ENCODE measurements at places on chromosomes 2 and 18.

DNA sequence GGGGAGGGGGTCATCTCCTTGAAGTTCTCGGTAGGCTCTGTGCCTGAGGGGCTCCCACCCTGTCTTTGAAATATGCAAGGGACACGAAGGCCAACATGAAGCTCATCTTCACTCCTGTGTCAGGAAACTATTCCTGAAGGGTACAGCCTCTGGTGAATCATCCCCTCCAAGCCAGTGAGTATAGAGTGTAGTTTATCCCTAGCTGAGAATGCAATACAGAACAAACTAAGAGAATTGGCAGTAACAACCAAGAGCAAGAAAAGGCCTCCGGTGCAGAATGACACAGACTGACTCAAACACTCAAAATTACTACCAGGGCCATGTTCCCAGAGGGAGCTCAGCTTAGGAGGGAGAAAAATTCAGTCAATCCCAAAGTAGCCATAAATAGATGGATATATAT is 413.3 kb downstream of the BCL11A start:
- no peak for DNase-seq

GRCh38 chr2:38713338-38713737 is 37.8 kb downstream of the SRSF7 start:
- no peak for DNase-seq

DNA sequence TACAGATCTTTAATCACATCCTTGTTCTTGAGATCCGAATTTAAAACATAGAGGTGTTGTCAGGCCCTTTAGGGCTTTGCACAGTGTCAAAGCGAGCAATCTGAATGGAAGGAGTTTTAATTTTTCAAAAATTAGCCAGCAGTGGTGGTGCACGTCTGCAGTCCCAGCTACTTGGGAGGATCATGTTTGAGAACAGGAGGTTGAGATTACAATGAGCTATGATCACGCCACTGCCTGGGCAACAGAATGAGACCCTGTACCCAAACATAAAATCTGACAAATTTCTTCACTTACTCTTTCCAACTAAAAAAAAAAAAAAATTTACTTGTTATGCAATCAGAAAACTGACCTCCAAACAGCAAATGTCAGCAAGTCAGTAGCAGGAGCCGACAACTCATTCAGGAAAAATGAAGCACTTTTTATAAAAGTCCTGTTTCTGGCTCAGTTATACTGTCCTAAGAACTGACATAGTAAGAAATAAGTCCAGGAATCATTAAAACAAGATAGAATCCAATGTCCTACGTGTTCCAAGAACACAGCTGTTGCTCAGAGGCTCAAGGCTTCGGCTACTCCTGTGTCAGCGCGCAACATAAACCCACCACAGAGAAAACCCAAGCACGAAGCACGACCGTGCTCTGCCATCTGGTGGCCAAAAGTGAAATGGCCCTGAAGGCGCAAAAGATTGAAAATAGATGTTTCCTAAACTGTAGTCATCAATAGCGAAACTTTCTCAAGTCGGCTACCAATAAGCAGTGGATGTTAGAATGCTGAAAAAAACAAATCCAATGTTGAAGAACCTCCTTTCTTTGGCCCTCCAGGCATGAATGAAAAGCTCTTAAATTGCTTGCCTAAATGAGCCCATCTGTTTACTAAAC is 138.1 kb downstream of the INO80D start:
- DNase-seq = peak; percentile 68

- no peak for DNase-seq
Measured at GRCh38 chr2:43511199-43511598, 84.6 kb downstream of the THADA start.

GRCh38 chr2:75513616-75514170 is 47.0 kb downstream of the EVA1A start:
- no peak for DNase-seq

DNA sequence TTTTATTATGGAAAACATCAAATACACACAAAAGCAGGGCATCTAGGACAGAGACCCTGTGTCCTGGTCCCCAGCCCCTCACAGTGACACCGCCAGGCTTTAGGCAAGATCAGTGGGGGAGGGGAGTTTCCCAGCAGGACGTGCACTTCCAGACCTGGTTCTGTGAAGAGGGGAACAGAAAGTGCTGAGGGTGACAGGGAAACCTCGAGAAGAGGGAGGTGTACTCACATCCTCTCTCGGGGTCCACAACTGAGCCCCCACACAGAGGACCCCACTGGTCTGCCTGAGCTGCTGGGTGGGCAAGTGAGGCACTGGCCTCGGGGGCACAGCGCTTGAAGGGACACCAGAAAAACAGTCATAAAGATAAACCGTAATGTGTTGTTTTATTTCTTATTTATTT is 4.4 kb upstream of the GPR35 start:
- no peak for DNase-seq

- no peak for DNase-seq
Measured at GRCh38 chr2:10222-10875, 36.0 kb downstream of the FAM110C start.

GRCh38 chr18:2914881-2915240 is 68.1 kb downstream of the EMILIN2 start:
- no peak for DNase-seq

DNA sequence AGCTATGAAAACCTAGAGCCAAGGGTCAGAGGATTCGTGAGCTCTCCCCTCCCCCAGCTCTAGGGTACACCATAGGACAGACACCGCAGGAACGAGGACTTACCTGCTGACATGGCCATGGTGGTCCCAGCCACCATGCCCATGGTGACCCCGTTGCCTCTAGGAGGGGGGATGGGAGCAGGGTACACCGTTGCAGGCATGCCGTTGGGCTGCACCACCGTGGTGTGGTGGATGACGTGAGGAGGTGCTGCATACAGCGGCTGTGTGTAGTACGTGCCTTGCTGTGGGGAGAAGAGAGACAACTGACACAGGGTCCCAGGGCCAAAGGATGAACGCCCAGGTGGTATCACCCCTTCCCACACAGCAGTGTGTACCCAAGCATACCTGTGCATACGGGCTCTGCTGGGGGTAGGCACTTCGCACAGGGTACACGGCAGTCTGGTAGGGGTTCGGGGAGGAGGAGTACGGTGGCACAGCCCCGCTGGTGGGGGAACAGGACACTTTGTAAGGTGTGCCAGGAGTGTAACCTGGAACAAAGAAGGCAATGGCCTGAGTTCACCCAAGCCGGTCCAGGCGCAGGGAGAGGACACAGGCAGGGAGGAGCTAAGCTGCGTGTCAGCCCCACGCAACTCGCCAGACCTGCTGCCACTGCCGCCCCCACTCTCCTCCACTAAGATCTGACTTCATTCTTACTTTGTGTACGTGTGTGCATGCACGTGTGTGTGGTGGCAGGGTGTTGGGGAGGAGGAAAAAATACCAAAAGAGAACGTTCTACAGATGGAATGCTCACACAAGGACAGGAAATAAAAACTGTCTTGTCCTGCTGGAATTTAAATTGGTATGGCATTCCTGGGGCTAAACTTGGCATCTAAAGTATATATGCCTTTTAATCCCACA is 37.8 kb downstream of the FAM168B start:
- no peak for DNase-seq

- no peak for DNase-seq
Measured at GRCh38 chr2:197760293-197760657, 24.8 kb downstream of the BOLL start.

GRCh38 chr2:152730591-152731333 is 12.3 kb downstream of the ARL6IP6 start:
- DNase-seq = no peak

GRCh38 chr2:100902817-100903405 is 83.0 kb downstream of the NPAS2 start:
- no peak for DNase-seq

DNA sequence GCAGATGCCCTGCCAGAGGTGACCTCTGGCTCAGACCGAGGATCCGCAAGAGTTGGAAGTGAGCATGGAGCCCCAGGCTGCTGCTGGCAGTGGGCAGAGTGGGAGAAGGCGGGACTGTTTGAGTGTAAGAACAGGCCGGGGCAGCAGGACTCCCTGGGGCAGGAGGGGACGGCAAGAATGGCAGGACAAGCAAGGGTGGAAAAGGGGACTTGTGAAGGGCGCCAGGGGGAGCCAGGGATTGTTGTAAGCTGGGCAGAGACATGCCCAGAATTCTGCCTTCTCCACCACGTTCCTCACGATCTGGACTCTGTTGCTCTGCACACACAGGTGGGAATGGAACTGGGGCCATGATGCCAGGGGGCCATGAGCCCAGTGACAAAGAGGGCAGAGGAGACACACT is 72.3 kb upstream of the TMEM200C start:
- DNase-seq = no peak

DNA sequence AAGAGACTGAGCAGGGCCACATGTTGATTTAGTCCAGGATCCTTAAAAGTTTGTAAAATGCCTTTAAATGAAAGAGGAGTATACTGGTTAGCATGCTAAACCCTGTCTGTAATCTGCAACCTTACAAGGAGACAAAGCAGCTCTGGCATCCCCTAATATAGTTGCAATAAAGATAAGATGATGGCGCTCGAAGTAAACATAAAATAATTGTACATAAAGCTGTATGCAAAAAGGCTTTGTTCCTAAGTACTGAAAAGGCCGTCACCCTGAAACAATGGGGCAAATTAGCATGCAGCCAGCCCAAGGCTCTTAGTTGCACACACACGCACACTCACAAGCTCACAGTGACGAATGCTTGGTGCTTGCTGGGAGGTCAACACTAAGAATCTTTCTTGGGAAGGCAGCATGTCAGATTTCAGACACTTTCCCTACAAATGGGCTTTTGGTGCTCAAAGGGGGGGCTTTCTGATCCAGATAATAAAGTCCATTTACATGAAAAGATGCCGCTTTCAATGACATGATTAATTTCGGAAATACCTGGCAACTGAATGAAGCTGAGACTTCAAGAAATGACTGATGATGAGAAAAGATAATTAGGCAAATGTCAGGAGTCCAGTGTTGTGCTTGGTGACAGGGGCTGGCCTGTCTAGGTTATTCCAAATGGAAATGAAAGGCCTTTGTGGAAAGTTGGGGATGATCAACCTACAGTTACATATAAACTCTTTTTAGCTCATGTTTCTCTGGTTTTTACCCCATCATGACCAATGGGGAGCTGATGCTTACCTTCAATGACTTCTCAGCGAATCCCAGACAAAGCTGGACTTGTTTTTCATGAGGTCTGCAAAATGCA is 370.3 kb downstream of the MEIS1 start:
- no peak for DNase-seq

- DNase-seq = no peak
Measured at GRCh38 chr18:12593866-12594265, 64.0 kb downstream of the SPIRE1 start.

- DNase-seq = peak; percentile 82
Measured at GRCh38 chr2:70557171-70557838, 3.7 kb upstream of the TGFA start.

- DNase-seq = peak; percentile 77
Measured at GRCh38 chr18:75293591-75293990, 83.0 kb downstream of the TSHZ1 start.

DNA sequence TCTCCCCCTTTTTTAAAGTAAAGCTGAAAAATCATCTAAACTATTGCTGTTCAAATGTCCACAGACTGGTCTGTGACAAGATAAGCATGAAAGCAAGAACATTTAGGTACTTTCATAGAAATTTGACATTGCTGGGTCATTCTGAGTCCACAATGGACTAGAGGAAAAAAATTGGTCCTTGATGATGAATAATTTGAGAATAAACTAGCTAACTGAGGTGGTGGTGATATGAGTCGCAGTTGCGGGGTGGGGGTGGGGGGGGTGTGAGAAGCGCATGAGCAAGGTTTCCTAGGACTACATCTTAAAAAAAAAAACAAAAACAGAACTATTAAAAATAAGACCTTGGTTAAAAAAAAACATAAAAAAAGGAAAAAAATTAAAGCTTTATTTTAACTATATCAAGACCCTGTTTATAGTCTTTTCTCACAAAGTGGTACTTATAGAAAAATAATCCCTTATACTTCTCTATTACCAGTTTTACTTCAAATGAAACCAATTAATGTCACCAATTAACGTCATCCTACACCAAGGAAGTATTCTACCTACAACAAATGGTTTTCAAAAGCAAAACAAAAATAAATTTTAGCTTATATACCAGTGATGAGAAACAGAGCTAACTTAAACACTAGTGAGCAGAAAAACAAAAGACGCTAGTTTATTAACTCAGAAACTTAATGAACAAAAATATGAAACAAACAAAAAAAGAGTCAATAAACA is 88.1 kb downstream of the ASXL2 start:
- DNase-seq = no peak

GRCh38 chr2:175647058-175647457 is 355.0 kb downstream of the LNPK start:
- DNase-seq = no peak

DNA sequence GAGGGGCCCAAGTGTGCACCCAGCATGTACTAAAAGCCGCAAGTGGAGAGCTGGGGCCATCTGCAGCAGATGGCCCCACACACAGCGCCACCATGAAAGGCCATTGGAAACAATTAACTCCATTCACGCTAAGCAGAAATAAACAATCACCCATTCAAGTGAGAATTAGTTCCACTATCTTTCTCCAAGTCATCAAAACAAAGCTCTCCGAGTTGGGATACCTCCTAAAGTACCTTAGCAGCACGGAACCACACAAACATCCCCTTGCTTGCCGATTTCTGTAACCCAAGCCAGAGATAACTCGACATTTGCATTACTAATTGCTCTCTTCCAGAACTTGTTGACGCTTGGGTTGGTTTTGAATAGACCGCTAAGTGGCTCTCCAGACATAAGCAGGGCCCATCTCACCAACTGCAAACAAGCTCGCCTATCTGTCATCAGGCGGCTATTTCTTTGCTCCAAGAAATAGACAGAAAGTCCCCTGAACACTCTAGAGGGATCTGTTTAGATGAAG is 840.6 kb upstream of the SALL3 start:
- DNase-seq = peak; percentile 95

DNA sequence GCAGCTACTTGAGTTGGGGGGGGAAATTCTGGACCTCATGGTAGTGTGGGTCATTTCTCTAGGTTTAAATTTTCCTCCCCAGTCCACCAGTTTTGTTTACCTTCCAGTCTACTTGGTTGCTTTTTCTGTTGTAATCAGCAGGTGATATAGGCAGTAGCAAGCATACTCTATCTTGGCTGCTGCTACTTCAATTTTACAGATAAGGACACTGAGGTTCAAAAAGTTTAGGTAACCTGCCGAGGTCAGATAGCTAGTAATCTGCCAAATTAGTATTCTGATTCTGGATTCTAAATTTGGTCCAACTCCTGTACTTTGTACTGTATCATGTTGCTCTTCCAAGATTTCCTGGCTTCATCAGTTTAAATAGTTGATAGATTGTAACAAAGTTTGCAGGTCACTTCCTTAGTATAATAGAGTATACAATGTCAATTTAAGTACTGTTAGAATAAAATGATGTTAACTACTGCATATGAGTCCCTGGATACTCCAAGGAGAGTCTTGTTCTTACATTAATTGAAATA is 34.7 kb downstream of the ANTXR1 start:
- DNase-seq = no peak
